Mesenteric fat pad (tissue), 1 donor: ENCODE measurements at places on chromosomes 1 and 21.

GRCh38 chr1:246324711-246325110 is 182.4 kb downstream of the SMYD3 start:
- no peak for DNase-seq

- DNase-seq, result no peak
Measured at GRCh38 chr1:11855430-11855829, 3.3 kb downstream of the NPPB start.

DNA sequence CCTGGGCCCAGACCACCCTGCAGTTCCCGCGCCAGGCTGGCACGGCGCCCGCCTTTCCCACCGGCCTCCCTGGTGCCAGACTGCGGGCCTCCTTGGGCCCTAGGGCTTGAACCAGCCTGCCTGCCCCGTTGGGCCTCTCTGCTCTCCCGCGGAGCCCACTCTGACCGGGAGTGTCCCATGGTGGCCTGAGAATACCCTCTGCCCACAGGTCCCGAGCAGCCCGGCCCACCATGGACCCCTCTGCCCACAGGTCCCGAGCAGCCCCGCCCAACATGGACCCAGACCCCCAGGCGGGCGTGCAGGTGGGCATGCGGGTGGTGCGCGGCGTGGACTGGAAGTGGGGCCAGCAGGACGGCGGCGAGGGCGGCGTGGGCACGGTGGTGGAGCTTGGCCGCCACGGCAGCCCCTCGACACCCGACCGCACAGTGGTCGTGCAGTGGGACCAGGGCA is 7.9 kb downstream of the MIB2 start:
- no peak for DNase-seq

DNA sequence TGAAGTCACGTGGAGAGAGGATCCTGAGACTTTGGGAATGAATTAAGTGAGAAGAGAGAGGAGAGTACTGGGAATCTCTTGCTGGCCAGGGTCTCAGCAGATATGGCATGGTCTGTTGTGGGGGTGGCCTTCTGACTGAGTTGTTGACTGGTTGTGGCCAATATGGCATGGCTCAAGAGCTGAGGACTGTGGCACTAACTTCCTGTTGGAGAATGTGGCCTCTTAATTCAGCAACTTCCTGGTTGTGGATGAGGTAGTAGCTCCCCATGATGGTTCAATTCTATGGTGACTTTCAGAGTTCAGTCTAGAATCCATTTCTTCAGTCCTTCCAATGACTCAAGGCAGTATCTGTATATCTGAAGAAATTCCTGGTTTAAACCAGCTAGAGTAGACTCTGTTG is 44.7 kb upstream of the PAXBP1 start:
- no peak for DNase-seq

DNA sequence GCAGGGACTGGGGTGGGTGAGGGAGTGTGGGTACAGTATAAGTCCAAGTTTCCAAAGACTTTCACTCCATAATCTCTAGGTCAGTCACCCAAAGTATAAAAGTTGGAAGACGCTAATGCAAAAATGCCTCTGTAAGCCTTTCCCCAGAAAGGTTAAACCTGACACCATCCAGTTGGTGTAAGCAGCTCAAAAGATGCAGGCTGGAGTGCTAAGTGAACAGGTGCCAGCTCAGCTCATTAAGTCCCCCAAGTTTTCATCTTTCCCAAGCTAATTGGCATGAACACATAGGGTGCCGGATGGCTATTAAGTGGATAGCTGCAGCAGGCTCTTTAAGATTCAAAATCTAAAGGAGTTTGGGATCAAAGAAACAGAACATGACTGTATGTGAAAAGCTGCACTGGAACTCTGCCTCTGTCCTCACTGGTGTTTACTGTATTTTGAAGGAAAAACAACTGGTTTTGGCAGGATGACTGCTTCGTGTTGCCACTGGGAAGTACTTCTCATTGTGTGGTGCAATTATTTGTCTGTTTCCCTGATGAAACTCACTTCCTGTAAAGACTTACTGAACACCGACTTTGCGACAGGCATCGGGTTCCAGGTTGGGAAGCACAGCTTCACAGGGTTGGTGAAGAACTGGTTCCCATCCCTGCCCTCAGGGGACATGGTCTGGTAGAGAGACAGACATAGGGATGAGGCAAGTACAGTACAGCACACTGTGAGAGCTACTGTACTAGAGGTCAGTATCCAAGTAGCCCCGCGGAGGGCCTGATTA is 152.7 kb downstream of the DAB1 start:
- no peak for DNase-seq

DNA sequence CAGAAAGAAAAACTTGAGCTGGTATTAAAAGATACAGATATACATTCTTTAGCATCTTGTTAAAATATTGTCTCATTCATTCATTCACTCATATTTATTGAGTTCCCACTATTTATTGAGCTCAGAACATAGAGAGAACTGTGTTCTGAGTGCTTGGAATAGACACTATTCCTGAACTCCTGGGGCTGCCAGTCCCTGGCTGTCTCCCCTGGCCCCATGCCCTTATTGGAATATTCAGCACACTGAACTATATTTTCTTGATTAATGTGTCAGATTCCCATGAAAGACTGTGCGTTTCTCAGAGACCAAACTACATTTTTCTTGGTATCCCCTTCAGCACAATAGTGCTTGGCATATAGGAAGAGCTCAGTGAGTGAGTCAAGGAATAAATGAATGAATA is 44.0 kb upstream of the DAB1 start:
- no peak for DNase-seq

DNA sequence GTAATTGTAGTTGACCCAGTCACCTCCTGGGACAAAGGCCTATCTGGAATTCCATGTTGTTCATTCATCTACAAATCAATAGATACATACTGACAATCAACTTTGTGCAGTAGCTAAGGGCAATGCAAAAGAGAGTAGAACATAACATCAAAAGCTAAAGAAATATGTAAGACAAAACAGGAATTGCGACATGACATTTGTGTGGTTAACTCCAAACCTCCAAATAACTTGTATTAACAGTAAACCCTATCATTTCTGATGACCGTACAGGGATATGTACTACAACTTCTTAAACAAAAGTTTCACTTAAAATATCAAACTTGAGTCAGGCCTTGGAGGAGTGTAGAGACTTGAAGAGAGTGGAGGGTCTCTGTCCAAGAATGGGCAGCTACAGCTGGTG is 317.6 kb downstream of the SPATA17 start:
- DNase-seq, result no peak

GRCh38 chr1:194717941-194718340 is 1531.5 kb upstream of the B3GALT2 start:
- DNase-seq, result no peak

DNA sequence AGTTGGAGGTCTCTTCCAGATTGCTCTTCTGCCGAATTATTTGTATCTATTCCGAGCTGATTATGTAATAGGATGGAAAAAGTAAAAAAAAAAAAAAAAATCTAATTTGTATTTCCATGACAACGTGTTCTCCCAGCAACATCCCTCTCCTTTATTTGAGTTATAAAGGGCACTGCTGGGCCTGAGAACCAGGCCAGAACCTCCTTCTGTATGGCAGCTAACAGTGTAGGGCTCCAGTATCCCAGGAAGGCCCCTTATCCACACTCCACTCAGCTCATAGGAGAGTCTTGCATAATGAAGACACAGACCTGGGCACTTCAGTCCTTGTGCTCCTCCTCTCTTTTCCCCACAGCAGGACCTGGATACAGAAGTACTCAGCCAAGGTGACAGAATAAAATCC is 3.7 kb upstream of the IPO9 start:
- DNase-seq, result no peak

DNA sequence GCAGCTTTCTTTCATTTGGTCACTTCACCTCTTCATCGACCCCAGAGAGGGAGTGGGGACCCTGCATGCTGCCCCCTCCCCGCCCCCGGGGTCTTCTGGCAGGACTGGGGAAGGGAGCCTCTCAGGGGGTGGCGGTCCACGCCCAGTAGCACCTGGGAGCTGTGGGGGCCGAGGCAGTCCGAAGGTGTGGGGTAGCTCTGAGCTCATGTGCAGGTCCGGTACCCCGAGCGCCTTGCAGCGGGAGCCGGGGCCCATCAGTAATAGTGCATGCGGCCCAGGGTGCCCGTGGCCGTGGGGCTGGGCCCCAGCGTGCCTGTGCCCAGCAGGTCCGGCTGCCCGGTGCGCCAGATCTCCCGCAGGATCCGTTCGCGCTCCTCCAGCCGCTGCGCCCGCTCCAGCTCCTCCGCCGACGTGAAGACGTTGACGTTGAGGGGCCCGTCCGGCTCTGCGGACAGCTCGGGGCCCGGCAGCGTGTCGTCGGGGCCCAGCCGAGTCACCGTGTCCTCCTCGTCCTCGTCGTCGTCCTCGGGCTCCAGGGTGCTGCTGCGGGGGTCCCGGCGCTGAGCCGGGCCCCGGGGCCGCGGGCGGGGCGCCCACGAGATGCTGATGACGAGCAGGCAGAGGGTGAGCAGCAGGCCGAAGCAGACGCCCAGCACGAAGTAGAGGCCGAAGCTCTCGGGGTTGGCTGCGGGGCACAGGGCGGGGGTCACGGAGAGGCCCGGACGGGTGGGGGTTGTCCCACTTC is 1.2 kb downstream of the EVA1B start:
- no peak for DNase-seq

DNA sequence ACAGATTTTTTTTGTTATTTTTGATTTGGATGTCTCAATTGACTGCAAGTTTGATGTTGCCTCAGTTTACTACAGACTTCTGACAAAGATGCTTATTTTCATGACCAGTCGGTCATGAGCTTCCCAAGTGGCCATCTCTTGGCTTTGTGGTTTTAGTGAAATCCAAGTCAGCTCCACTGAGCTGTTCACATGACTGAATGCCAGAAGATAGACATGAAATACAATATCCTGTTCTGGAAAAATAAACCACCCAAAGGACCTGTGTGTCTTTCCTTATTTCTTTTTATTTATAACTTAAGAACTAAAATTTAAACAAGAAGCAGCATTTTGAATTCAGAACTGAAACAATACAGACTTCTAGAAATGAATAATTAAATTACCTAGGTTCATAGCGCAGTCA is 89.3 kb downstream of the HMCN1 start:
- DNase-seq, result no peak

- no peak for DNase-seq
Measured at GRCh38 chr21:43790010-43790524, 690 bp downstream of the RRP1 start.

GRCh38 chr21:44405948-44406872 is 49.1 kb upstream of the LRRC3 start:
- DNase-seq, result peak; percentile 62

DNA sequence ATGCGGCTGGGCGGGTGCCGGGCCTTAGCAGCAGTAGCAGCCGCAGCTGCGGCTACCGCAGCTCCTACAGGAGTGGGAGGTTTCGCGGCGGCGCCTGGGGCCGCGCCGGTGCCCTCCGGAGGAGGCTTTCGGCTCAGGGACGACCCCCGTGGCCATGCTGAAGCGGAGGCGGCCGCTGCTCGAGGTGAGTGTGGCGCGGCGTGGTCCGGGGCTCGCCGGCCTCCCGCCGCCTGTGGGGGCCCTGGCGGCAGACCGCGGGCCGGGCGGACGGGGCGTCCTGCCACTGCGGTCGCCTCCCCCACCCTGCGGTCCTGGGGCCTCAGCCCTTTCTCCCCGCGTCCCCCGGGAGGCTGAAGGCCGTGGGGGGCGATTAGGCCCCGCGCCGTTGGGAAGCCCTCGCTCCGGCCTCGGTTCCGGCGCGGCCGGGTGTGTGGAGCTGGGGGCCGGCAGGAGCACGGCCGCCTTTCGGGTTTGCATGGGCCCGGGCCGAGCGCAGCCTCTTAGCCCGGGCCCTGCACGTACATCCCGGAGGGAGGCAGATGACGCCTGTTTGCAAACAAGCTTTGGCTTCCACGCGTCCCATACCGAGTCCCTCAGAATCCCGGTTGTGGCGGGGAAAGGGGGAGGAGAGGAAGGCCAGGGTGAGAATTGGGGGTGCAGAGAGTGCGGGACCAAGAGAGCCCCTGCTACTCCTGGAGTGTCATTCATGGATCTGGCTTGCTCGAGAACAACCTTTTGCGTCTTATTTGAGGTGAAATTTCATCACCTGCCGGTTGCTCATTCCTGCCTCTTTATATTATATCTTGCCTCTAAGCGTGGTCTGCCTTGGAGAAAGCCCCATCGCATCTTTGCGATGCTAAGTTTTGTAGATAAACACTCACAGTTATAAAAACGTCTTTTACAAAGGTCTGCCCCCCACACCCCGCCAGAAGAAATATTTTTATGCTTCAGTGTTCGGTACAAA is 613 bp downstream of the ZFYVE9 start:
- no peak for DNase-seq

- no peak for DNase-seq
Measured at GRCh38 chr1:26839339-26839722, 12.8 kb downstream of the ZDHHC18 start.

DNA sequence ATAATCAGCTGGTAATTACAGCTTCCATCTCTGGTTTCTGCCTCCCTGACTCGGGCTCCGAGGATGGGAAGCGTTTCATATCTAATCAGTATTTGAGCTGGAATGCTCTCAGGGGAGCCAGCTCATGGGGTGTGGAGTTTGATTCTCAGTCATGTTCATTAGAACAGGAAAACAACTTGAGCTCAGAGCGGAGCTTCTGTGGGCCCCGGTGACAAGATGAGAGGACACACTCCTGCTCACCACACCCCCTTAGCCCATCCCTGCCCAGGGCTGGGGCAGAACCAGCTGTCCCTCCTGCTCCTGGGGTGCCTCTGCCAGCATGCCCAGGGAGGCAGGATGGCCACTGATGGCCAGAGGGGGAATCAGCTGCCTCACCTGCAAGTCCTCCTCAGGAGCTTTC is 726.0 kb downstream of the PTPRU start:
- DNase-seq, result peak; percentile 82

DNA sequence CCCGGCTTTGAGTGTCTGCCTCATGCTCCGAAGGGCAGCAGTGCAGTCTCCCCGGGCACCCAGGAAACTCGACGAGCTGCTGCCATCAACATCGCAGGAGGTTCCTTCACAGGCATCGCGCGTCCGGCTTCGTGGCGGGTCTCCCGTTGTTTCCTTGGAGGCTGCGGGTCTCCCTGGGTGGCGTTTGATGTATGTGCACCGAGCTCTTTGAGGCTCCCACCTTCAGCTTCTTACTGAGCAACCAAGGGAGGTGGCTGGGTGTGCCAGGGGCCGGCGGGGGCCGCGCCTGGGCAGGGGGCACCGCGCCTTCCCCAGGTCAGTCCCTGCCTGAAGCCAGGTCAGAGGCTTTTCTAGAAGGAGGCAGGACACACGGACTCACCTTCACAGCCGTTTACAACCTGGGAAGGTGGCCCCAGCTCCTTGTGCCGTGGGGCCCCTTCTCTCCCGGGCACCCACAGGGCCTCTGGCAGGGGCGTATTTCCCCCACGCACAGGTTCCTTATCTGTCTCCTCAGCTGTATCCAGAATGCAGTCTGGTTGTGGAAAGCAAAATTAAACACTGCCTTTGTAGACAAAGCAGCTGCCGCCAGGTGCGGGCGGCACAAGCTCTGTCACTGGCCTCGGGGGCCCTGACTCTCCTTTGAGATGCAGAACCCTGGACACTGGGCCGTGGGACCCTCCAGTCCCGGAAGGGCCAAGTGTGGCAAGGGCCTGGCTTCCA is 21.7 kb upstream of the PEX10 start:
- DNase-seq, result no peak
